ENCODE measurements at places on chromosomes 4 and X.

DNA sequence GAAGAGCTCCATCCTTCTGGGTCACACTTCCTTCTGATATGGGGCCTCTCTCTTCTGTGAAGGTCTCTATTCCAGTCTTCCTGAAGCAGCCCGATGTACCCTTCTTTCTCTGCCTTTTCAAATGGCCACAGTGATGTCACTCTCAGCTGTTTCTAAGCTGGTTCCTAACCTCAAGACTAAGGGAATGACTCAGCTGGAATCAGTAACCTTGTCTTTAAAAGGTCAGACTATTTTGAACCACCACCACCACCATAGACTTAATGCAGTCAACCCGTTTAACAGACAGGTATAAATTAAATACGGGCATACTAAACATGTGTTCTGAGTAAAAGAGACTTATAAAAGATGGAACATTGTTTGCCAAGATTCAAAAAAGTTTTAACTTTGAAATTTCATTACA lies 121.0 kb downstream of the PPA2 start:
- DNase-seq: no peak

DNA sequence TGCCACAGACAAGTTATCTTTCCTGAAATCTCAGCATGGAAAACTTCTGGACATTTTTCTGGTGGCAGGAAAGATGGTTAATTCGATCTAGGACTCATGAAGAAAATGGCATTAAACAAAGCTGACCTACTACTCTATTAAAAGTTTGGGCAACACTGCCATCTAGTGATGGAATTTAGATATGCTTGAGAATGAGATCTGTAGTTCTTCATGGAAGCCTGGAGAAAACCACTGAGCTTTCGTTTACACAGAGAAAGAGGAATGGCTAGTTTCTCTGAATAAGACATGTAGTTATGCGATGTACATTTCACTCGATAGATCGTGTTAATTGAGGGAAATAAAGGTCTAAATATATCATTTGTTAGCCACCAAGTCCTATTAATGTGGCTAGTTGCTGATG lies 51.7 kb upstream of the CHRDL1 start:
- DNase-seq: peak; percentile 72

- no peak for DNase-seq
These were observed 1167.2 kb upstream of the PABPC4L start for GRCh38 chr4:135368831-135369230.

- no peak for DNase-seq
These were observed 1401.6 kb downstream of the ADGRL3 start for GRCh38 chr4:62601737-62602136.

DNA sequence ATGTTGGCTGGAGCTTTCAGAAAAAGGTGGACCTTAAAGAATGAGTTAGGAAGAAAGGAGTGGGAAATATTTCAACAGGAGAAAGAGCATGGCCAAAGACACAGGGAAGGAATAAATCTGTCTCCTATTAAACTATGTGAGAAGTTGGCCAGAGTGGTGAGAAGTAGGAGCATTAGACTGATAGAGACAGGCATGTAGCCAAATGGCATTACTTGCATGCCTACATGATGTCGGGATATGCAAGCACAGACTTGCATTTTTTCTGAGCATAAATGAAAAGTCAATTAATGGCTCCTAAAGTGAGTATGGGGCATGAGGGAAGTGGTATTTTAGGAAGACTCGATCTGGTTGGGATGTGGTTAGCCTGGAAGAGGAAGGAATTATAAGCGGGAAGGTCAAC lies 279.6 kb upstream of the PITX2 start:
- DNase-seq: no peak

DNA sequence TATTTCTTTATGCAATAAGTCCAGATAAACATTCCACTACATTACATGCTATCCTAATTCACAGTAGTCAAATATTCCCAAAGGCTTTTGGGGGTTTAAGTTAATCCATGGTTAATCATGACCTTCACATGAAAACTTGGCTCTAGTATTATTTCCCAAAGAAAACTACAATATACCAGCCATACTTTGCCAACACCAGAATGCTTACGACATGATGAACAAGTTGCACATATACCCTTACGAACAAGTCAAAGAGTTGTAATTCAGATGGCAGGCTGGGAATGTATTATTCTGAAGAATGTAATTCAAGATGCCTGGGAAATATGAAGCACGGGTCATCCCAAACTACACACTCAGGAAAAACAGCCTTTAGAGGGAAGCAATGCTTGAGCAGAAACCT lies 499.6 kb downstream of the PPARGC1A start:
- no peak for DNase-seq

GRCh38 chr4:121072224-121073003 lies at the start of gene NDNF:
TSS of gene NDNF (minus strand) at chr4:121072535. CDS start at chr4:121045837, 26,698 bp downstream.
- DNase-seq: peak; percentile 85

- no peak for DNase-seq
These were observed 73.2 kb upstream of the UCP1 start for GRCh38 chr4:140641789-140642439.

DNA sequence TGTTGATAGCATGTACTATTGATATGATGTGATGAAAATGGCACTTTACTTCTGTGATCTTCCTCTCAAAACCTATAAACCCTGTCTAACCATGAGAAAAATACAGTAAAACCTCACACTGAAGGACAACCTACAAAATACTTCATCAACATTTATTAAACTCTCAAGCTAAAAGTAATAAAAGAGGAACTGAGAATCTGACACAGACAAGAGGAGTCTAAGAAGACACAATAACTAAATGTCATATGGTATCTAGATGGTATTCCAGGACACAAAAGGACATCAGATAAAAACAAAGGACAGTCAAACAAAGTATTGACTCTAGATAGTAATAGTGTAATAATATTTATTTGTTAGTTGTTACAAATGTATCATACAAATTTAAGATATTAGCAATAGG lies 655.3 kb downstream of the SH3BGRL start:
- DNase-seq: no peak

GRCh38 chr4:173415885-173416653 lies 17.2 kb upstream of the SCRG1 start:
- DNase-seq: peak; percentile 51

GRCh38 chr4:138409670-138410069 lies 167.5 kb upstream of the SLC7A11 start:
- no peak for DNase-seq

DNA sequence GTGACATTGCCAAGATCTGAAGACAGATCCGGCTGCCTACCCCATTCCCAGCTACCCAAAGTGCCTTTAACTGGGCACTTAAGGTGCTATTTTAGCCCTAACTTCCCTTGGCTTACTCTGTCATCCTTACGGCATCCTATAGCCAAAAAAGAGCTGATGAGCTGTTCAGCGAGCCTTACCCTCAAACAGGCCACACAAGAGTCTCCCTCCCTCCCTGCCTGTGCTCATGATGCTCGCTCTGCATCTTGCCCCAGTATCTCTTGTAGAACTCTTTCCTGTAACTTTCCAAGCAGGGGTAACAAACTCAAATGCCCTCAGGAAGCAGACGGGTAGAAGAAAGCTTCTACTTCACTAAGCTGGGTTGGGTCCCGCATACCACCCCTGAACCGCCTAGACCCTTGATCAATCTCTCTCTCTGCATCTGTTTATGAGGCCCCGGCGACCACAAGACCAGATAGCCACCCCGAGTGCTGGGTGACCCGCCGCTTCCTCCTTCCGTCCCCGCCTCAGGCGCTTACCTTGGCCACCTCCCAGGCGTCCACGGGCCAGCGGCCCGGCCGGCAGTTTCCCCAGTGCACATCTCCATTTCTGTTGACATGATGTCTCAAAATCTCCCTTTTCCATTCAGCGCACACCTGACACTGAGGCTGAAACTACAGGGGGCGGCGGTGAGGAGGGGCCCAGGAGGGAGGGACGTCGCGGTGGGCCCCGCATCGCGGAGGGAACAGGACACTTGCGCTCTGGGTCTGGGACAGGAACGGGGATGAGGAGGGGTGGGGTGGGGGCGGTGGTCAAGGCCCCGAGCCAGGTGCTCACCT lies 663 bp downstream of the CXorf38 start:
- peak; percentile 72 for DNase-seq

- DNase-seq: no peak
These were observed 19.7 kb downstream of the FABP2 start for GRCh38 chr4:119302073-119302832.

DNA sequence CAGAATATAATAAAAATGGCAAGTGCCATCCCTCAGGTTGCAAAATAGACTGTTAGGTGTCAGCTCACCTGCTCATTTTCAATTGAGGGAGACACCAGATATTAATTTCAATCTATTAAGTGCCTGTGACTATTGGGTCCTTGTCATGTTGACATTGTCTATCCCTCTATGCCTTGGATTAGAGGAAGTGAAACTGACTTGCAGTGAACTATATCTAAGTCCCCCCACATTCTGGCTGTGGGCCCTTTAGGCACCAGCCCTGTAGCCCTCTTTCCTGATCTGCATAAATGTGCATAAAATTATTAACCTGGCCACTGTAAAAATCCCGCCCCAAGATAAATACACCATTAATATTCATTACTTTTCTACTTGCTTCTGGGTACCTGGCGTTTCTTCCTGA lies 293.0 kb upstream of the CLNK start:
- no peak for DNase-seq

DNA sequence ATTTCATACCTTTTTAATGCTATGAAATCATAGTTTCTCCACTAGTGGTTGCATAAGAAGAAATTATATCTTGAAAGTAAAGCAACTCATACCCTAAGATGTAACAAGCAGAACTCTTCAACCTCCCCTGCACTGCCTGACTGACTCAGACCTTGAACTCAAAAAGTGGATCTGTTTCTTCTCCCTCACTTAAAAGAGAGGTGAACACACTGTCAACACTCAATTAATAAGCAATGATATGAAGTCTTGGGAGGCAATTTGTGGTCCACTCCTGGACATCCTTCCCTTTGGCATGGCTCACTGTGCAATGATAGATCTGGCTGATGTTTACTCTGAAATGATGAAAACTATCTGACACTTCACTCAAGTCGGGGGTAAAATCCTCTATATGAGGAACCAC lies 282.0 kb upstream of the DKK2 start:
- DNase-seq: no peak

GRCh38 chrX:150967786-150968185 lies 15.3 kb upstream of the HMGB3 start:
- no peak for DNase-seq

DNA sequence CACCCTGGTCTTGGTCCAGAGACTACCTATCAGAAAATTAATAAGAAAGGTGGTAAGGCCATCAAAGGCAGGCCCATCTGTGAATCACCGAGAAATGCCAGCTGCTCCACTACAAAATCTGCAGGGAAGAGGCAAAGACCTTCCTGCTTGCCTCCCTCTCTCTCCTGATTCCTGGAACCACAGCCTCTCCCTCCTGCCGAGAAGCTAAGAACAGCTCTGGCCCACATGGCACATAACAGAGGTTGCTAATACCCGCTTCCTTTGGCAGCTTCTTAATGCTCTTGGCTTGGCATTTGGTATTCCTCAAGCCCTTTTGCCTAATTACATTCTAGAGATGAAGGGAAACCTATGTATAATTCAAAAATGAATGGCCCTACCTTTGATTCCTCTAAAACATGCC lies 32.9 kb downstream of the RAI2 start:
- DNase-seq: no peak

GRCh38 chr4:55355555-55355954 lies 9.5 kb downstream of the SRD5A3 start:
- DNase-seq: peak; percentile 36

DNA sequence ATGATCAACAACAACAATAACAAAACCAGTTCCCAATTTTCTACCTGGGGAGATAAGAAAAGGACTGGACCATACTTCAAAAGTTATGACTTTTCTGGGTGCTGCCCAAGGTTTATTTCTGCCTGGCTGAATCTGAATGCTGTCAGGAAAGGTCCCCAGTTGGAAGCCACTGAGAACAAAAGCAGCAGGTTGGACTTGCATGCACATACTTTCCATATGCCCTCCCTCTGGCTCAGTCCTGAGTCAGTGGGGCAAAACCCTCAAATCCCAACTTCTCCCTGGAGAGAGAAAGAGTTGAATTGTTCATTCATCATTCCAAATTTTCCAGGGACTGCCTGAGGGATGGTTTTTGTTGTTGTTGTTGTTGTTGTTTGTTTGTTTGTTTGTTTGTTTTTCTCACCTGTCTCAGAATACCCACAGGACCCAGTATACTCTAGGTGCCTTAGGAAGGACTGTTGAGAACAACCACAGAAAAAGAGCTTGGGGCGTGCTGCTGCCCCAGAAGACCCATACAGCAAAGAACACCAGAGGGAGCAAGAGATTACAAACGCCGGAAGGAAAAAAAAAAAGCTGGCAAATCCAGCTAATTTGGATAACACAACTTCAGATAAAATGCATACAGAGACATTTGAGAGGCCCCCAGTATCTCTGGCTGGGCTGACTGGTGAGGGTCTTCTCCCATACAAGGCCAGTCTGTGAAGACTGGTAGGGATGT lies 138.9 kb upstream of the INPP4B start:
- DNase-seq: no peak
